ENCODE measurements at places on chromosomes 12 and 14.
A peak's percentile ranks its signal among the peaks of the same experiment; 100 is the strongest.

- DNase-seq, result no peak
Measured at GRCh38 chr14:94469261-94469660, 6.7 kb downstream of the SERPINA9 start.

GRCh38 chr12:26058308-26058707 lies 66.5 kb downstream of the BHLHE41 start:
- DNase-seq, result no peak

- no peak for DNase-seq
Measured at GRCh38 chr14:91143862-91144261, 30.0 kb downstream of the DGLUCY start.

- DNase-seq, result no peak
Measured at GRCh38 chr14:103741876-103742275, 26.3 kb downstream of the ZFYVE21 start.

DNA sequence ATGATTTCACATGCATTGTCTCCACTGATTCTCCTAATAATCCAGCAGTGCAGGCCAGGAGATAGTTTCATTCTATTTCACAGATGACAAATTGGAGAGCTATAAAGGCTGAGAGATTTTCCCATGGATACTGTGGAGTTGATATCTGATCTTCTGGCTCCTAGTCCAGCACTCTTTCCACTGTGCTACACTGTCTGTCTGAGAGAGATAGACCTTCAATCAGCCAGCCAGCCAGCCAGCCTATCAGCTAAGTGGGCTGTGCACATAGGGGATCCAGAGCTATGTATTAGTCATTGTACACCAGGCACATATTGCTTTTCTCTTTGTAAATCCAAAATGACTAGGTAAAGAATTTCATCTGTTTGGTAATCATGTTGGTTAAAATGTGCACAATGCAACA lies 91.8 kb upstream of the ATP2B1 start:
- DNase-seq, result no peak

DNA sequence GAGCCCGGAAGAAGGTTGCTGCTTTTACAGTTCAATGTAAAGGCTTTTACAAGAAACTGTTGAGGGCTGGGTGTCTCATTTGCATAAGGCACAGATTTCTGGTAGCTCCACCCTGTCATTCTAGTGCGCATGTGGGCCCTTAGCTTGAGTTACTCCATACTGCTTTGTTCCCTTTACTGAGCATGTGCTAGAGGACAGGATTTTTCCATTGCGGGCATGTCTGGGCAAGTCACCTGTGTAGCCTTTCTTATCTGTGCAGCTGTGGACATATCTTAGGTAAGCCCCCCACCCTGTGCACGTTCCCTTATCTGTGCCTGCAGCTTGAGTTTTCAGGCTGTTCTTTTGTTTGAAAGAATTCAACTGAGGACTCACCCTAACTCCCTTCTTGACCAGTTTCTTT lies 56.2 kb upstream of the ARHGAP5 start:
- DNase-seq, result no peak

- peak; percentile 93 for DNase-seq
Measured at GRCh38 chr12:57904848-57905811, 36.2 kb upstream of the ATP23 start.

GRCh38 chr12:18361433-18361832 lies 100.1 kb downstream of the PIK3C2G start:
- no peak for DNase-seq

DNA sequence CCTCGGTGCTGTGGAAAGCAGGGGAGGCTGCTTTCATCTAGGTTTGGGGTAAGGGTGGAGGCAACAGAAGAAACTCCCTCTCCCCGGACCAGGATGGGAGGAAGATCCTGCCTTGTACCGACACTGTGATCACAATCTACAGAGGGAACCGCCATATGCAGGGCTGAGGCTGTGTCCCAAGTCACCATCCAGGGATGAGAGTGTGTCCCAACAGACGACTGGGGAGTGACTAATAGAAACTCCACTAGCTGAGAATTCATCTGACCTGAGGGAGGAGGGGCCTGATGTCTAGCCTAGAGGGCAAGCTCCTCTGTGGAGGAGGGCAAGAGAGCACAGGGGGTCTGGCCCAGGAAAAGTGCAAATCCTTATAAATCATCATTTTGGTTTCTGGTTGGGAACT lies 172.4 kb downstream of the CALM1 start:
- no peak for DNase-seq

- DNase-seq, result no peak
Measured at GRCh38 chr12:56020423-56021184, at the start of gene IKZF4. IKZF4 (plus strand) TSS chr12:56021043; CDS start chr12:56021494, 451 bp downstream.

DNA sequence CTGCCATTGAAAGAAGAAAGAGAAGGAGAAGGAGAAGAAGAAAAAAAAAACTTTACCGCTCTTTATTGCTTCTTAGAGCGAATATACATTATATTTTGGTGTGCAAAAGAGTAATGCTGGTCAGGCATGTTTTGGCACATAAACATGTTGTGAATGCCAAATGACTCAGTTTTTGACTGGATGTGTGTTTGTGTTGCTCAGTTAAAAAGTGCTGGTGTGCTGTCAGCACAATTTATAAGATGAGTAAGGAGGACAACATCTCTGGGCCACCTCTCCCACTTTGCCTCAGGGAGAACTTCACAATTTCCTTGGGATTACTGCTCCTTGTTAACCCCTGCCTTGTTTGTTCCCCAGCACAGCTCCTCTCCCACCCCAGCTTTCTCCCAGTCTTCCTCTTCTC lies 584.8 kb downstream of the ETNK1 start:
- no peak for DNase-seq

DNA sequence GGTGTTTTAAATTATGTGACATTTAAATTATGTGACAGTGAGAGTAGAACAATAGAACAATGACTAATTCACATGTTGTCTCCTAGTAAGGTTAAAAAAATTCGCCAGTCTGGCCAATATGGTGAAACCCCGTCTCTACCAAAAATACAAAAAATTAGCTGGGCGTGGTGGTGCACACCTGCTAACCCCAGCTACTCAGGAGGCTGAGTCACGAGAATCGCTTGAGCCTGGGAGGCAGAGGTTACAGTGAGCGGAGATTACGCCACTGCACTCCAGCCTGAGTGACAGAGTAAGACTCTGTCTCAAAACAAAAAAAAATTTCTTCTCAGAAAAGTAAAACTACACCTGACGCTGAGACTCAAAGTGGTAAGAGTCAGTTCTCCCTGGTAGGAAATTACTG lies 2.7 kb downstream of the CS start:
- DNase-seq, result no peak

- DNase-seq, result no peak
Measured at GRCh38 chr14:105107351-105107750, 42.1 kb upstream of the GPR132 start.

GRCh38 chr12:12720052-12720451 lies 2.9 kb downstream of the CDKN1B start:
- DNase-seq, result no peak

- no peak for DNase-seq
Measured at GRCh38 chr12:116009805-116010204, 267.7 kb downstream of the MED13L start.

DNA sequence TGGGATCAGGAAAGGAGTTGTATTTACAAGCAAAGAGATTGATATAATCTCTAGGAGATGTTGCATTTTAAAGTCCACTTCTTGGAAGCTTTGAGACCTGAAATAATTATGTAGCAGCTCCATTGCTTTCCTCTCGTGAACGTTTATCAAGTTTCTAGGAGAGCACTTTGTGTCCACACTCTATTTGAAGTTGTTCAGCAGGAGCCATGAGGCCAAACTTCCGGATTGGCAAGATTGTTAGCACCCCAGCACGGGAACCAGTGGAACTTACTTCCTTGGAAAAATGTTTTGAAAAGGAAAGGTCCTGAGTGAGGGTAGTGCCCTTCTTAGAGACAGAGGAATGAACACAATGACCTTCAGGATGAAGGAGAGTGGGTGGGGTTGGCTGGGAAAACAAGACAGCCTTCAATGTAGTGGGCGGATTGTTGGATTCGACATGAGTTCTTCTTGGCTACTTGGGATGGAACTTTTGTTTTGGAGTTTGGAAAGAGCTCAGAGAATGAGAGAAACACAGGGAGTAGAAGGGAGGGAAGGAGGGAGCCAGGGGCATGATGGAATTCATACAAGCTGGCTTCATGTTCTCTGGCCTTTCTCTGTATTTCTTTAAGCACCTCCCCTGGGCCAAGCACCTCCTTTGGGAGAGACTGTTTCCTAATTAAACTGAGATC lies 23.8 kb upstream of the CISTR start:
- DNase-seq, result no peak

DNA sequence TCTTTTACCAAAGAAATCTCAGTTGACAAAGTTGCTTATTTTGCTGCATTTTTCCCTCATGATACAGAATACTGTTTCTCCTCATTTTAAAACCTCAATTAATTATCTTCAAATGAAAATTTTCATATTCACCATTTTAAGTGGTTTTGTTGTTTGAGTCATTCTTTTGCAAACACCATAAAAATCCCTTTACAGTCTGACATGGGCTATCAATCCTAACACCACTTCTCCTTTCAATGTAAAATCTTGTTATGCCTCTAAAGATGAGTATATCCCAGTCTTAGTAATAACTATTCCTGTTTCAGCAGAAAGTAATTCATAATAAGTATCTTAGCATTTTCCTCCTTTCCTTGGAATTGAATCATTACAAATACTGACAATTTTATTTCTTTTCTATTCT lies 192.2 kb downstream of the SYT1 start:
- no peak for DNase-seq

- DNase-seq, result no peak
Measured at GRCh38 chr12:110649341-110649847, 35.5 kb downstream of the TCTN1 start.

DNA sequence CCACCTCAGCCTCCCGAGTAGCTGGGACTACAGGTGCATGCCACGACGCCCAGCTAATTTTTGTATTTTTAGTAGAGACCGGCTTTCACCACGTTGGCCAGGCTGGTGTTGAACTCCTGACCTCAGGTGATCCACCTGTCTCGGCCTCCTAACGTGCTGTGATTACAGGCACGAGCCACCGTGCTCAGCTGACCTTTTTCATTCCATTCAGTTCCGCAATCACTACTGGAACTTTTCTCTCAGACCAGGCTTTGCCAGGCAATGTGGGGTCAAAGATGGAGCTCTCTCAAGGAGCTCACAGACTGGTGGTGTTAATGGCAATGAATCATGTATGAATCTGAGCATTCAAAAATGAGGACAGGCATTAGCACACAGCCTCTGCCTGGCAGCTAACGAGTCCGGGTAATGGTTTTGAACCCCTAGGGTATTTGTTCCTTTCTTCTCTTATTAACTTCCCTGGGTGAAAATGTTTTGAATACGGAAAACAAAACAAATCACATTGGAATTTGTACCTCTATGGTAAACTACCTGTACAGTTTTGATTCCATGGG lies 9.4 kb upstream of the TCHP start:
- DNase-seq, result no peak

DNA sequence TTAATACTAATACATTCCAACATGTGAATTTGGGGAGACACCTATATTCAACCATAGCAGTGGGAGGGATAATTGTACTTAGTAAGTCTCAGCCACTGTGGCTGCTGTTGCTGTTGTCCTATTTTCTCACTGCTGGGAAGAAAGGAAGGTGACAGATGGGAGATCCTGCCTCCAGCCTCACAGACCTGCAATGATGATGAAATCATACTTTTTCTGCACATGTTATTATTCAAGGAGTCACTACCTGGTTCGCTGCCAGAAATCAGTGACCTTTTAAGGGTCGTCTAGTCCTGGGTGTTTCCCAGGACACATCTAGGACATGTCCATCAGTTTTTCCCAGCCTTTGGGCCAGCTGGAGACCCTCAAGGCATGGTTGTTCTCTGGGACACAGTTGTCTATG lies 106.2 kb upstream of the RPH3A start:
- DNase-seq, result no peak

DNA sequence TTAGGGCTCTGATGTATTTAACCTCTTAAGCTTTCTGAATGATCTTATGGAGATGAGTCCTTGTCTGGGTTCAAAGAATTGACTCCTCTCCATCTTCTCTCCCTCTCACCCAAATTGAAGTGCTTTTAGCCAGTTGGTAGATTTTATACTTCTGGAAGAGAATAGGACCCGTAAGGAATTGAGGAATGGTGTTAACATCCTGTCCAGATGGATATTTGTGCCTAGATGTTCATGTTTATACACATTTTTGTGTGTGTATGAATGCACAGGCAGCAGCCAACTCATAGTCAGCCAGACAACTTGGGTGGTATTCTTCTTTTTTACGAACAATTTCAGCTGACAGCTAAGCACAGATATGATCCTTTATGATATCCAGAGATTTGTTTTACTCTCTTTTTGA lies 449.6 kb upstream of the RGS6 start:
- no peak for DNase-seq

GRCh38 chr14:76848879-76849278 lies 22.7 kb downstream of the LRRC74A start:
- no peak for DNase-seq

DNA sequence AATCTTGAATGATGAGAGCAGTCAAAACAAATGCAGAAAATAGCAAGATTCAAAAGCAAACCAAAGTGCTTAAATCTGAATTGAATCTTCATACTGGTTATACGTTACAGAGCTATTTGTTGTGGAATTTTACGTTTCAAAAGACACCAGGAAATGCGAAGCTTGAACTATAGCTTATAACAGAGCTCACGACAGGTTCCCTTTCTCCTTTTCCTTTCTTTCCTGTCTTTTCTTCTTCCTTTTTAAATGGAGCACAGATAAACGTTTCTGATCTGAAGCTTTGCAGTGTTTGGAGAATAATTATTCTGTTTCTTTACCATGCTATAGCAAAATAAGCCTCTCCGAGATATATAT lies 492.6 kb upstream of the GARIN6 start:
- no peak for DNase-seq

- DNase-seq, result no peak
Measured at GRCh38 chr12:75120311-75120711, 89.3 kb downstream of the KCNC2 start.

DNA sequence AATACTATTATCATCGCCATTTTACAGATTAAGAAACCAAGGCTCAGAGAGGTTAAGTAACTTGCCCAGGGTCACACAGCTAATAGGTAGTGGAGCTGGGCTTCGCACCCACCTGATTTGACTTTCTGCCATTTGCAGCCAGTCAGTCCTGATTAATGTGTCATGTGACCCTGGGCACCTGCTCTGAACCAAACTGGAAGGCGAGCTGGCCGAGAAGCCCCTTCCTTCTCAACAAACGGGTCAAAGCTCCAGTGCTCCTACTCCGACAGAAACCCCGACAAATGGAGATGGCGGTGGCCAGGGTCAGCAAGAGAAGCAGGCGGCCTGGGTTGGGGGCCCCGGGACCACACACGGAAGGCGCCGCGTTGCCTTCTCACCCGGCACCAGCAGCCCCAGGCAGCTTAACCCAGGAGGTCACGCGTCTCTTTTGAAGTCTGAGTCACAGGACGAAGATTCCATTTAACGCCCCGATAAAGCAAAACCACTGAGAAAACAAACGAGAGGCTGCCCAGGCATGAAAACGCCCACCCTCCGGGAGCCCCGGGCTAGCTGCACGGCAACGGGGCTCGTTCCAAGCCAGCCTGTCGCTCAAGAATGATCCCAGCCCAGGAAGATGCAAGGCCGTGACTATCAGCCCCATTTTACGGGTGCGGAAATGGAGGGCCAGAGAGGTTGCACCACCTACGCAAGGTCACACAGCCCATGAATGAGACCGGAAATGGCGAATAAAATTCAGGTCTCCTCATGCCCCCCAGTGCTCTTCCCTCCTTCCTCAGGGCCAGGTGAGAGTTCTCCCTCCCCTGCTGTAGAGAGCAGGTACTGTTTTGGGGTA lies 124.8 kb downstream of the SCARB1 start:
- DNase-seq, result no peak

Measured in activated effector memory CD4-positive, alpha-beta T cell treated with anti-CD3 and anti-CD28 coated beads, Interleukin-2, amount 50 U/mL, for 16 hours (primary cell).